ENCODE measurements at places on chromosomes 1 and 21.
A peak's percentile ranks its signal among the peaks of the same experiment; 100 is the strongest.

DNA sequence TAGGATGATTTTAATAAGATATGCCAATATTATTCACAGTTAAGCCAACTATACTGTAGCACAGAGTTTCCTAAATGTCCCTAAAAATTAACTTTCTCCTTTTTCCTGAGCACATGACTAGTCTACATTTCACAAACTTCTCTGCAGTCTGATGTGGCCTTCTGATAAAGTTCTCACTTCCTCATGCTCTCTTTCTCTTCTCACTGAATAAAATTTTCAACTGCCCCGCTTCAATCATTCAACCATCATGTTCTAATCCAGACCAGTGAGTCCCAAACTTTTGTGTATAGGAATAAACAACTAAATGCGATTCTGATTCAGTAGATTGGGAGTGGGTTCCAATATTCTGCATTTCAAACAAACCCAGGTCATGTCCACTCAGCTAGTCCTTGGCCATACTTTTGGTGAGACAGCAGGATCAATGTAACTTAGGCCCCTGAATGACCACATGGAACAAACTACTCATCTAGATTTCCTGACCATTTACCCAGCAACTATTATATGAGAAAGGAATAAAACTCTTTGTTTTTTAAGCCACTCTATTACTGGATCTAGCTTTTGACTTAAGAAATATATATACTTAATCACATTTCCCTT is 20.1 kb downstream of the TUT4 start:
- DNase-seq, result no peak

GRCh38 chr1:204947338-204947737 is 76.7 kb downstream of the NFASC start:
- no peak for DNase-seq

DNA sequence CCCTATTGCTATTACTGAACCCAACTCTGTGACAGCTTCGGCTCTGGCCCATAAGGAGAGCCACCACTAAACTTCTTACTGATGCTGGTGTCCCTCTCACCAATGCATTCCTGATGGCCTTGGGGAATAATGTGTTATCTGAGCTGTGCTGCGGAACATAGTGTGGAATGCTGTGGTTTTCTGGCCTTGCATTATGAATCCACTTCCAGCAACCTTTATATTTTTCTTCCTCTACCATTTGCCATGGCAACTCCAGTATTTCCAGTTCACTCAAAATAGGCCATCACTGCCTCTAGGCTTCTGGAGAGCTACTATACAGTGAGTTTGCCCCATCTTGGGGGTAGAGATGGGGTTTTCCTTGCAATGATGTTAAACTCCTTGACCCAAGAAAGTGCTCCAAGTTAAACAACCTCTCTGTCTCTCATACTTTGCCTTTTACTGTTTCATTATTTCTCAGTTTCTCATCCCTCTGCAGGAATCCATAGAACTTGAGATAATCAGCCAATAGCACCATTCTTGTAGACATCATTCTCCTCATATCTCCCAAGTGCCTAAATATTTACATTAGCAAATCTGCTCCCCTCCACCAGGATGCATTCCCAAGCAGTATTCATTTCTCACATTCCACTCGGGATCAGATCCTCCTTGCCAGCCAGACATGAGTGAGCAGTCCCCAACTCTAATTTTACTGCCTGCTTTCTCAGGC is 11.1 kb upstream of the RAVER2 start:
- no peak for DNase-seq

DNA sequence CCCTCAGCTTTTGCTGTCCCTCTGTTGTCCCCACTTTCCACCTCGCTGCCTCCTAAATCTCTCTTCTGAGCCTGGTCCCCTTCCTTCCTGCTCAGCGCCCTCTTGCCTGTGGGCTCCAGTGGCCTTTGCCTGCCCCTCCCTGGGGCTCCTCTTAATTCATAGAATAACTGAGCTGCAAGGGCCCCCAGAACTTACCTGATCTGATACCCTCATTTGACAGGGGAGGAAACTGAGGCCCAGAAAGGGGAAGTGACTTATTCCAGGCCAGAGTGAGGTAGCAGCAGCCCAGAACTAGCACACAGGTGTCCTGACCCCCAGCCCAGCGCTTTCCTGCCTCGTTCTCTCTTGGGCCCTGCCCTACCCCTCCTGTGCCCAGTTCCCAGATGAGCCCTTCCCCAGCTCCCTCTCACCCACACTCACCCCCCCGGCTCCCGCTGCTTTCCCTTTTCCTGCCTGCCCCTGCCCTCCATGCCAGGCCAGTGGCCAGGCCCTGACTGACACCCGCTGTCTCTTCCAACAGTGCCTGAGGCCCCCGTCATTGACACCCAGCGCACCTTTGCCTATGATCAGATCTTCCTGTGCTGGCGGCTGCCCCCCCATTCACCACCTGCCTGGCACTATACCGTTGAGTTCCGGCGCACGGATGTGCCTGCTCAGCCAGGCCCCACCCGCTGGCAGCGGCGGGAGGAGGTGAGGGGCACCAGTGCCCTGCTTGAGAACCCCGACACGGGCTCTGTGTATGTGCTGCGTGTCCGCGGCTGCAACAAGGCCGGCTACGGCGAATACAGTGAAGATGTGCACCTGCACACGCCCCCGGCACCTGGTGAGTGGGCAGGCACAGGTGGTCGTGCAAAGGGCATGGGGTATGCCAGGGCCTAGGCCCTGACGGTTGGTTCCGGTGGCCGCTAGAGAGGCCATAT is 5.7 kb downstream of the TRIM46 start:
- no peak for DNase-seq

DNA sequence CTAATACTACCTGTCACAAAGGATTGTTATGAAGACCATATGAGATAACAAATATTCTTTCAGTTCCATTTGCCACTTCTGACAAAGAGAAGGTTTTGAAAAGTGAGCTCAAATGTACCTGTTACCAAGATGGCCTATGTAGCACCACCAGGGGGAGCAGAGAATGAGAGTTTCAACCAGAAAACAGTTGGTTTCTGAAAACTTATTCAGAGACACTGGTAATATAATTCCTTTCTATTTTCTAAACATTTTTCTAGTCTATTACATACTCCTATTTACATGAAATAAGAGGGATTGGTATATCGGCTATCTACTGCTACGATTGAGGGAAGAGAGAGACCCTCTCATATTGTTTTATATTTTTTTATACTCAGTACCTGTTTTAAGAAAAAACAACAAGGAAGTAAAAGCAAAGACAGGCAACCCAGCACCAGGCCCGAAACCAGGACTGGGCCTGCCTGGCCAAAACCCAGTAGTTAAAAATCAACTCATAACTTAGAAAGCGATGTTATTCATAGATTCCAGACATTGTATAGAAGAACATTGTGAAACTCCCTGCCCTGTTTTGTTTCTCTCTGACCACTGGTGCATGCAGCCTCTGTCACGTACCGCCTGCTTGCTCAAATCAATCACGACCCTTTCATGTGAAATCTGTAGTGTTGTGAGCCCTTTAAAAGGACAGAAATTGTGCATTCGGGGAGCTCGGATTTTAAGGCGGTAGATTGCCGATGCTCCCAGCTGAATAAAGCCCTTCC is 48.3 kb downstream of the IL23R start:
- peak; percentile 10 for DNase-seq

DNA sequence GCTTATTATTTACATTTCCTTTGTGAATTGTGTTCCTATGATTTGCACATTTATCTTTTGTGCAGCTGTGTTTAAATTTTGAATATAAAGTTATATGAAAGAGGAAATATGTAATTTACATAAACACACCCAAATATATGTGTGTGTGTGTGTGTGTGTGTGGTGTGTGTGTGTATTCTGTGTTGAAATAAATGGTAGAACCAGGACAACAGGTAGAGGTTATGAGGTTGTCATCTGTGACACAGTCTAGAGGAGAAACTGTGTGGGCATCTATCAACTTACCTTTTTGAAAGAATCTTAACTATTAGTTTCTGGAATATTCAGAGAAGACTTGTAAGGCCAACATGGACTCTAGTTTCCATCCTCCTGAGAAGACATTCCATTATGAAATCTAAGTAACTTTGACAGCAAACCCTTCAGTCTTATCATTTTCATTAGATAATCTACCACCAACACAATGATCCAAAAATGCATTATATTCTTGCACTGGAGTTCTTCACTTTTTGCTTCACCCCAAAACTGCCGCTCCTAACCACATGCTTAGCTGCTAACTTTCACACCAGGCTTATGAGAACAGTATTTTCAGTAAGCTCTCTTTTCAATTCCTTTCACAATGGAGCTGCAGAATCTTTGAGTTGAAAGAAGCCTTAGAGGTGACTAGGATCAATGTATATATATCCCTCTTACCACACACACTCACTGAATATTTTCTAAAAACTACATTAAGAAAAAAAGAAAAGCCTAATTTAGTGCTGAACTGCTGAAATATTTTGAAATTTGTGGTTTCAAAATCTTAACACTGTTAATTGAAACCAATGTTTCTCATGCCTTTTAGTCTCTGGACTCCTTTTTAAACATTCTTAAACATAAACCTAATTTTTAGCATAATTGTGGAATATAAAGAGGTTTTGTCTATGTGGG is 21.8 kb downstream of the PTPRC start:
- DNase-seq, result no peak

Data from BE2C (cell line).